Mesothelial cell of epicardium (in vitro differentiated cells): ENCODE measurements at places on chromosomes 3 and 15. TPM values are rescaled to one million over a fixed set of nuclear protein-coding genes. Genes with fewer than 3 reads are reported as not detected.

DNA sequence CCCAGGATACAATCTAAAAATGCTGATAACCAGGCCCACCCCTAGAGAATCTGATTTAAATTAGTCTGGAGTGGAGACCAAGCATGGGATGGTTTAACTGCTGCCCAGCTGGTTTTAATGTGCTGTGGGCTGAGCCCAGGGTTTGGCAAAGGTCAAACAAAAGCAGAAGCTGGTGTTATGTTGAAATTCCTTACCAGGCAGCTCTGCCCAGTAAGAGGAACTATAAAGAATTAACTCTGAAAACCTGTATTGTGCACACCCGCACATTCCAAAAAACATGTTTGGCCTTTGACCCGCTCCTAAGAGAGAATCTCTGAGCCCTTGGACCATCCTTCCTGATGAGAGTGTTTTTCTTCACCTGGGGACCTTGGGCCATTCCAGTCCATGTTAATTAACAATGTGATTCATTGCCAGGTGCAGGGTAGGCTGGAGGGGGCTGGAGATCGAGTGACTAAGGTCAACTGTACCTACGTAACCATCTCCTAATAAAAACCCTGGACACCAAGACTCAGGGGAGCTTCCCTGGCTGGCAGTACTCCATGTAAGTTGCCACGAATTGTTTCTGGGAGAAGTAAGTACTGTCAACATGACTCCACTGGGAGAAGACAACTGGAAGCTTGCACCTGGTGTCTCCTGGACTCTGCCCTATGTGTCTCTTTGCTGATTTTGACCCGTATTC, 10.9 kb downstream of the CCDC13 start:
- DNase-seq = peak; percentile 25

The SUMF1 gene
- 26.5 to 31.3 TPM (median 28.7 TPM) in 3 replicates for total RNA-seq

DNA sequence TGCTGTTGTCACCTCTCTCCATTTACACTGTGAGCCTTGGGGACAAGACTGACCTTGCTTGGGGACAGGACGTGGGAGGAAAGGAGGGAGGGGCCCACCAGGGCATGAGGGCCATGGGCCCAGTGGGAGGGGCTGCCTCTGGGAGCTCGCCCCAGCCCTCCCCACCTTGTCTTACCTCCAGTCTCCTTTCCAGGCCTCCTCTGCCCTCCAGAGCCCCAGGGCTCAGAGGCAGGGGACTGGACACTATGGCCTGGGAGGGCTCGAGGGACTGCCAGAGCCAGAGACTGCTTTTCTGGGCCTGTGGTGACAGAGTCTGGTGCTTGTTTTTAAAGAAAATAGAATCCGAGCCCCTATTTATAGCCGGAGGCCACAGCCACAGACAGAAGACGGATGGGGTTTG, 10.2 kb downstream of the CSPG4 start:
- no peak for DNase-seq

DNA sequence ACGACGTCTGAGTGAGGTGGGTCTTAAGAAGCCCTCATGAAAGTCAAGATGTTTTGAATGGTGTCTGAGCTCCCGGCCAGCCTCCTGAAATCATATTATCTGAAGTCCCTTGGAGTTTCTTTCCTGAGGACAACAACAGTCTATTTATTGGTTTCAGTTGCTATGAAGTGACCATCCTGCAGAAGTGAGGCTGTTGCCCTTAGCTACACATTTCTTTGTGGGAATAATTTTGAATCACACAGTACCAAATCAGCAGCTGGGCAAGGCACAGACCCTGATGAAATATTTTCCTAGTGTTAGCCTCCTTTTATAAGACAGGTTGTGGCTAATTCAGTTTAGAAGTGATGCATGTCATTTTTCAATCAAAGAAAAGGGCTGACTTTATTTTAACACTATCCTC, 220.7 kb upstream of the AZI2 start:
- DNase-seq = no peak

DNA sequence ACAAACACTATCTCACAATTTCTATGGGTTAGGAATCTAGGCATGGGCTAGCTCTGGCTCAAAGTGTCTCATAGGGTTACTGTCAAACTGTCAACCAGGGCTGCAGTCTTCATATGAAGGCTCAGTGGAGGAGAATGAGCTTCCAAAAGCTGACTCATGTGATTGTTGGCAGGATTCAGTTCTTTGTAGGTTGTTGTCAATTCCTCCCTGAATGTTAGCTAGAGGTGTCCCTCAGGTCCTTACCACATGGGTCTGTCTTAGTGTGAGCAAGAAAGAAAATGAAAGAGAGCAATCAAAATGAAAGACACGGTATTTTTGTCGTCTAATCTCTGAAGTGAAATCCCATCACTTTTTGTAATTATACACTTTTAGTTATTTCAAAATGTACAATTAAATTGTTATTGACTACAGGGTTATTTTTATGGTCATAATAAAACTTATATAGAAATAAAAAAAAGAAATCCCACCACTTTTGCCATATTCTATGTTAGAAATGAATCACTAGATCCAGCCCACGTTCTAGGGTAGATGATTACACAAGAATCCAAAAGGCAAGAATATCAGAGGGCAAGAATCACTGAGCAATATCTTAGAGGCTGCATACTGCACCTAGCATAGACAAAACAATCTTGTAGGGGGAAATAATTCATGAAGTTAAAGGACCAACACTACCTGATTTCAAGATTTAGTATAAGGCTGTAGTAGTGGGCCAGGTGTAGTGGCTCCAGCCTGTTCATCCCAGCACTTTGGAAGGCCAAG, 8.4 kb downstream of the ACSBG1 start:
- no peak for DNase-seq

The CGNL1 gene
- 34.1 to 36.4 TPM (median 35.7 TPM) in 3 replicates for total RNA-seq

The TEX9 gene
- total RNA-seq = 21.0 to 23.4 TPM (median 22.8 TPM) in 3 replicates

DNA sequence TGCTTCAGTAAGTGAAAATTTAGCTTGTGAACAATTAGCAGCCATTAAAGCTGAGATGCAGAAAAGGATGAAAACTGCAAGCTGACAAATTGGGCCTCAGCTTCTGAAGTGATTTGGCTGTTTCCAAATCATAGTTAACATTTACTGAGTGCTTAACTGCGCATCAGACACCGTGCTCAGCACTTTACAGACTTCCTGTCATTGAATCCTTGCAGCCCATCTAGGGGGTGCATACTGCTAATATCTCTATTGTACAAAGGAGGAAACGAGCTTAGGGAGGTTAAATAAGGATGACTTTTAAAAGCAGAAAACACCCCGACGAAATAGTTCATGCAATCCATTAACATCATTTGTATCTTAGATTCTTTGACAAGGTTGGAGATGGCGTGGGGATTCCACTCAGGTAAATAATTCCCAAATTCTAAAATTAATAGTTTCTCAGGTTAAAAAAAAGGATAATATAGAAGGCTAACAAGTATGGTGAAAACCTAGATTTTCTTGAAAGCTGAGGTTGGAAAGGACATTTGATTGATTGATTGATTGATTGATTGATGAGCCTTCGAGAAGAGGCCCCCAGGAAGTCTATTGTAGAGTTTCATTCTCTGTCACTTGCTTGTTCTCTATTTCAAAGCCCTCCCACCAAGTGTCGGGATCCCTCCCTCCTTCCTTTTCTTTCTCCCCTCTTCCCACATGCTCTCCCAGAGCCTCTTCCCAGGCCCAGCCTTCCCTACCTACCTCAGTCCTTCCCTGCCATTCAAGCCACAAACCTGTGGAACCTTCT, 23.5 kb upstream of the EPHB3 start:
- DNase-seq = no peak

GRCh38 chr3:186406669-186407635, 44.9 kb upstream of the DGKG start:
- no peak for DNase-seq

GRCh38 chr3:40037582-40037981, 228.2 kb downstream of the MYRIP start:
- DNase-seq = no peak

DNA sequence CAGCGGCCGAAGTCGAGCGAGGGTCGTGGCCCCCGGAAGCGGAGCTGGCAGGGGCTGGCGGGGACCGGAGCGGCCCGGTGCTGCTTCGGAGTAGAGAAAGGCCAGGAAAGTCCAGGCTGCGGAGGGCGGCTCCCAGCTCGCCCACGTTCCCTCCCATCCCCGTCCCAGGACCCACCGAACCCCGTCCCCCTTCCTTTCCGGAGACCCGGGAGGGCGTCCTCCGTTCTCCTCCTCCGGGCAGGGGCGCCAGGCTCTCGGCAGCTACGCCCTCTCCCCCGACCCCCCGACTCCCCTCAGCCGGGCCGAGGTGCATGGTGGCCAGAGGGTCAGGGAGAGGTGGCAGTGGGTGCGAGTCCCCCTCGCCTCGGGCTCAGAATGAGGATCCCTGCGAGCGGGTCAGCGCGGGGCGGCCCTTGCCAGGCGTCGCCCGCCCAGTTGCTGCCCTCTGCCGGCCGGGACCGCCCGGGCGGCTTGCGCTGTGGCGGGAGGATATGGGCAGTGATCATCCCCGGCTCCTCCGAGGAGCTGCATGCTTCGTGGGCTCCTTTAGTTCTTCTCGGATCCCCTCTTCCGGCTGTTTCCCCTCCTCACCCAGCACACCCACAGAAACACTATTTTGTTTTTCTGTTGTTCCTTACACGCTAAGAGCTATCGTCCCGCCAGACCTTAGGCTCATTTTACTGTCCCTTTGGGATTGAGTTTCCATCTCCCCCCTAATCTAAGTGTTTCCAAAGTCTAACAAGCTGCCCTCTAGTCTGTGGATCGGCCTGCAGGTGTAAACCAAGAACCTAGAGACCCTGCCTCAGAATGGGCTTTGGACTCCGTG, 744 bp upstream of the ALDH1A2 start:
- DNase-seq = peak; percentile 78

DNA sequence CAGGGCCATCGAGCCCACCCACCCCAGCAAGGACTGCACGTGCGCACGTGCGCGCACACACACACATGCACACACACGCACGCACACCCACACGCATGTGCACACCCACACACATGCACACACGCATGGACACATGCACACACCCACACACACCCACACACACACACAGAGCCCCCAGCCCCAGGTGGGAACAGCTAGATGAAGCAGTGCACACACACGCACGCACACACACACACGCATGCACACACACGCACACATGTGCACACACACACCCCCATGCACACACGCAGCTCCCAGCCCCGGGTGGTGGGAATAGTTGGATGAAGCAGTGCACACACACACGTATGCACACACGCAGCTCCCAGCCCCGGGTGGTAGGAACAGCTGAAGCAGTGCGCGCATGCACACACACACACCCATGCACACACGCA, 158.6 kb downstream of the XXYLT1 start:
- DNase-seq = no peak

GRCh38 chr3:142709207-142709606, 14.6 kb upstream of the TRPC1 start:
- DNase-seq = no peak

GRCh38 chr3:185560676-185561075, 8.3 kb upstream of the LIPH start:
- DNase-seq = no peak
